Prostate gland (tissue), 2 donors: ENCODE measurements at places on chromosomes 4 and X. TPM values are rescaled to one million over a fixed set of nuclear protein-coding genes. Genes with fewer than 3 reads are reported as not detected.

SMIM10 gene
- 49.8 TPM for total RNA-seq

ASB9 gene
- total RNA-seq, result 1.8 TPM

CTAG1A gene
- 11.8 TPM for total RNA-seq

DNA sequence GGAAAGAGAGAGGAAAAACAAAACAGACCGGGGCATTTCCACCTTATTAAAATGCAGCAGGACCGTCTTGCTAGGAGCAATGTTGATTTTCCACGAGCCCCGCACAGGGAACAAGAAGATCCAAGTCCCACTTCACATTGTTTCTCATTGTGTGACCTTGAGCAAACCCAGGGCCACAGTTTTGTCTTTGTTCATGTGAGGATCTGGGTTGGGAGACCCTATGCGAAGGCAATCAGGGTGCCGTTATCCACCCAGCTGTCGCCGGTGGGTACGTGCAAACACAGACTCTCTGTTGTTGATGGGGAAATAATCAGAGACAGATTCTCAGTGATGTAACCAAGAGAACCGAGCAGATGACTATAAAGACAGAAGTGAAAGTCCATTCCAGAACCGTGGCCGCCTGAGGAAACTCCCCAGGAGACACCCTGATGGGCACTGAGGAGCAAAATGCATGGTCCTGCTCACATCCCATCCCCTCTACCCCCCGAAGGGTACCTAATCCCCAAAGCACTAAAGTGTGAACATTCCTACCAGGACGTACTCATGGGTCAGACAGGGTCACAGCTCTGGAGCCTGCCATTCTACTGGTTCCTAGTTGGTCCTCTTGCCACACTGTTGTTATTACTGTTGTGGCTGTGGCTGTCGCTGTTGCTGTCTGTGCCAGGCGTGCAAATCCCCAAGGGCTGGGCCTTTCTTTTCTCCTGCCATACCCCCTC is 102.7 kb upstream of the RBPJ start:
- DNase-seq, result no peak

DNA sequence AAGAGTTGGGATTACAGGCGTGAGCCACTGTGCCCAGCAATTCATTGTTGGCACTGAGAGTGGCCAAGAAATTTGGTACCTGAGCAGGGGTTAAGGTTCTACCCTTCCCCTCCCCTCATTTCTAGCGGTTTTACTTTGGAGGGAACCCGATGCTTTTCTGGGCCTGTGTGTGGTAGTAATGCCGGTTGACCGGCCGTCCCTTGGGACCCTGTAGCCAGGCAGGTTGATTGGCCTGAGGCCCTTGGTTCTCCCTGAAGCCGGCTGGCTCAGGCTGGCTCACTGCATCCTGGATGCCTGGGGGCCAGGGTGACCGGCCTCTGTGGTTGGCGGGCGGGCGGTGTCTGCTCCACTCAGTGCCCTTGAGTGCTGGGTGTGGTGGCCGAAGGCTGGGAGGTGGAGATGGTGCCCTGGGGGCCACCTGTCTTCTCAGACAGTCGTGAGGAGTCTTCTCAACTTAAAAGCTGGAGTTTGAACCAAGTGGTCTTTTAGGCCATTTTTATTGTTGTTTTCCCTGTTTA is 45.6 kb downstream of the RGS12 start:
- no peak for DNase-seq

GRCh38 chr4:137122876-137123275 is 409.4 kb downstream of the PCDH18 start:
- no peak for DNase-seq

DNA sequence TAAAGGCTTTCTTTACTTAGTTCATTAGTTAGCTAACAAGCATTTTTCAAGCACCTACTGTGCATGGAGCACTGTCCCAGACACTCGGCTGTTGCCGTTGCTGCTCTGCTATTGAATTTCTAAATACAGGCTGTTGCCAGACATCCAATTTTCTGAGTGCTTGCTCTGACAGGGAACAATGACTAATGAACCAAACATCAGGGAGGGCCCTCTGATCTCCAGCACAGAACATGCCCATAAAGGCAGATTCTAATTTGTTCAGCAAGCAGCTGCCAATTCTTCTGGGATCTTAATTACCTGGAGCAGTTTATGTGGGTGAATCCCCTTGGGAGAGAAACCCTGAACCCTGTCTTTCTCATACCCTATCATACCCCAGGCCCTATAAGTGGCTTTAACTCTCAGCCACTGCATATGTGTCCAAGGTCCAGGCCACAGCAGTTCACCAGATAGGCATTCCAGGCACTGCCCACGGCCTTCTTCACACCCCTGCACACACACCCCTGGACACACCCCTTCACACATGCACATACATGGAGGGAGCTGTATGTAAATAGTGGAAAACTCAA is 27.9 kb downstream of the TSC22D3 start:
- peak; percentile 51 for DNase-seq

DNA sequence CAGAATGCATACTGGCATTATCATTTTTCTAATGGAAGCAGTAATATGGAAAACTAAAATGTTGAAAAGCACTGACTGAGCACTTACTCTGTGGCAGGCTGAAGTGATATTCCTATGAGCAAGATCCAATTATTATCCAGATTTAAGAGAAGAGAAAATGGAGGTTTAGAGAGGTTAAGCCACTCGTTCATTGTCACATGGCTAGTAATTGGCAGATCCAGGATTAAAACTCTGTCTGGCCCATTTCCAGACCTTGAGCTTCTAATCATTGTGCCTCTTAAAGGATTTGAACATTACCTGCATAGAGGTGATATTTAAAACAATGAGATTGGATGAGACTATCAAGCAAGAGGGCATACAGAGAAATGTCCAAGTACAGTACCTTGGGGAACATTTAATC is 80.6 kb downstream of the MFAP3L start:
- no peak for DNase-seq

GRCh38 chr4:41360214-41360920 is 103.6 kb downstream of the UCHL1 start:
- peak; percentile 65 for DNase-seq

- DNase-seq, result no peak
Observed at GRCh38 chr4:10521424-10521823, 64.2 kb upstream of the ZNF518B start.

GRCh38 chrX:151790481-151791160 is 56.1 kb downstream of the CNGA2 start:
- no peak for DNase-seq

DNA sequence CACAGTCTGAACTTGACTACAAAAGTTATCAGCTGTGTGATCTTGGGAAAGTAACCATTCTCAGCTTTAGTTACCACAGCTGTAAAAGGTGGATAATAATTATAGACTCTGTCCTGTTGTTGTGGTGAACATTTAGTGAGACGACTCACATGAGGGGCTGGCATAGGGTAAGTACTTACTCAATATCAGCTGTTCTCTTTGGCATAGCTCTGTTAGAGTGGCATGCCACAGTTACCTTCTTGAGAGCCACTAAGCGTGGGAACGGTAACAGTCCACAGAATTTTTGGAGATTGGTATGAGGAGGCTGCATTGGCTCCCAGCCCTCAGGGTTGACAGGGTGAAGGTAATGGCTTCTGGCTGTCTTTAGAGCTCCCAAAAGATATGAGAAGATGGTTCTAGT is 13.2 kb upstream of the HAND2 start:
- no peak for DNase-seq

- DNase-seq, result no peak
Observed at GRCh38 chrX:2474280-2474962, 26.4 kb downstream of the DHRSX start.
